ENCODE measurements at places on chromosomes 3 and 15. TPM values are rescaled to one million over a fixed set of nuclear protein-coding genes. Genes with fewer than 3 reads are reported as not detected.

SOX14 gene
- total RNA-seq = not detected

CMSS1 gene
- 32.6 TPM for total RNA-seq

GRCh38 chr3:38374221-38374620, 27.6 kb downstream of the XYLB start:
- H3K4me3 ChIP-seq = no peak overlapping the region
- no peaks in the 10 kb centered on the region for H3K36me3 ChIP-seq
- no peaks in the 10 kb centered on the region for H3K4me1 ChIP-seq
- no peak for DNase-seq
- H3K27me3 ChIP-seq = no peaks in the 10 kb centered on the region

- no peak overlapping the region for H3K4me3 ChIP-seq
- no peak for DNase-seq
- H3K4me1 ChIP-seq = peaks cover 18% of the 10 kb centered on the region
- H3K27me3 ChIP-seq = no peaks in the 10 kb centered on the region
- 0 out of 2 replicates have a peak, but pooled peaks cover 3% of the 10 kb centered on the region for H3K36me3 ChIP-seq
- H3K27ac ChIP-seq = no peak overlapping the region
These were observed 80.2 kb downstream of the DLG1 start for GRCh38 chr3:197218210-197218609.

GRCh38 chr3:138432576-138433240, 1.7 kb upstream of the ESYT3 start:
- H3K27ac ChIP-seq = no peak overlapping the region
- no peak overlapping the region for H3K4me3 ChIP-seq
- DNase-seq = no peak
- H3K27me3 ChIP-seq = no peaks in the 10 kb centered on the region
- no peaks in the 10 kb centered on the region for H3K36me3 ChIP-seq

DNA sequence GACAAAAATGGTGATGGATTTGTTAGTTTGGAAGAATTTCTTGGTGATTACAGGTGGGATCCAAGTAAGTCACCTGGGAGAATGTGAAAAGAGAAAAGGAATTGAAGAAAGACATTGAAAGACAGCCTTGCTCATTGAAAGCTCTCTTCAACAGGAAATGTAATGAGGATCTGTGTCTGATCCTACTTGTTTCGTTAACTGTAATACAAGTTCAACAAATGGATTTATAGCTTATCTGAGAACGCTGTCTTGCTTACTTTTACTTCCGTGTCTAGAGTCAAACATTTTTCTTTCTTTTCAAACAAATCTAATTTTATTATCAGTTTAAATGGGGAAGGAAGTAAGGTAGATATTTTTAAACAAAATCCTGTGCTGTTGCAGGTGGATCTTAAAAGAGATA, 15.9 kb downstream of the RCN2 start:
- 0 out of 2 replicates have a peak overlapping the region, but pooled peaks have one; percentile 10 for H3K27ac ChIP-seq
- peaks cover 40% of the 10 kb centered on the region for H3K4me1 ChIP-seq
- H3K4me3 ChIP-seq = no peak overlapping the region

DNA sequence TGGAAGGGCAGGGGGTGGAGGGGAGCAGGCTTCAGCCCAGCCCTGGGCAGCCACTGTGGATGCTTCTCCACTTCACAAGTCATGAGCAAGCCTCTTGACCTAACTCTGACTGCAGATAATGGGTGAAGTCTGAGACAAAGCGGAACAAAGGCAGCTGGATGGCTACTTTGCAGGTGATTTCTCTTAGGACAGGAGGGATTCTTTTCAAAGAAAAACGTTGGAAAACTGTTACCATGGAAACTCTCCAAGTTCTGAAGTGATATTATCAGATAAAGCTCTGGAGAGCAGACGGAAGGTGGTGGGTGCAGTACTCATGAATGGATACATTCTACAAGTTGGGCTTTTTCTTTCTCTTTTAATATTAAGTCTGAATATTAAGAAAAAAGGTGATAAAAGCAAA, 254.2 kb upstream of the SLCO3A1 start:
- no peaks in the 10 kb centered on the region for H3K36me3 ChIP-seq
- H3K4me3 ChIP-seq = no peak overlapping the region
- no peak for DNase-seq

GRCh38 chr3:99845331-99845730, 27.7 kb downstream of the CMSS1 start:
- H3K4me3 ChIP-seq = no peak overlapping the region
- H3K4me1 ChIP-seq = peaks cover 19% of the 10 kb centered on the region
- H3K27ac ChIP-seq = no peak overlapping the region
- no peaks in the 10 kb centered on the region for H3K36me3 ChIP-seq
- H3K27me3 ChIP-seq = no peaks in the 10 kb centered on the region
- no peak for DNase-seq
